ENCODE measurements at places on chromosomes 2 and 18.

GRCh38 chr2:57448816-57449215 lies 597.8 kb upstream of the VRK2 start:
- no peak for DNase-seq

GRCh38 chr2:58686776-58687175 lies 445.7 kb upstream of the FANCL start:
- no peak for DNase-seq

- no peak for DNase-seq
These were observed 109.0 kb upstream of the SLC35G4 start for GRCh38 chr18:11500153-11501122.

DNA sequence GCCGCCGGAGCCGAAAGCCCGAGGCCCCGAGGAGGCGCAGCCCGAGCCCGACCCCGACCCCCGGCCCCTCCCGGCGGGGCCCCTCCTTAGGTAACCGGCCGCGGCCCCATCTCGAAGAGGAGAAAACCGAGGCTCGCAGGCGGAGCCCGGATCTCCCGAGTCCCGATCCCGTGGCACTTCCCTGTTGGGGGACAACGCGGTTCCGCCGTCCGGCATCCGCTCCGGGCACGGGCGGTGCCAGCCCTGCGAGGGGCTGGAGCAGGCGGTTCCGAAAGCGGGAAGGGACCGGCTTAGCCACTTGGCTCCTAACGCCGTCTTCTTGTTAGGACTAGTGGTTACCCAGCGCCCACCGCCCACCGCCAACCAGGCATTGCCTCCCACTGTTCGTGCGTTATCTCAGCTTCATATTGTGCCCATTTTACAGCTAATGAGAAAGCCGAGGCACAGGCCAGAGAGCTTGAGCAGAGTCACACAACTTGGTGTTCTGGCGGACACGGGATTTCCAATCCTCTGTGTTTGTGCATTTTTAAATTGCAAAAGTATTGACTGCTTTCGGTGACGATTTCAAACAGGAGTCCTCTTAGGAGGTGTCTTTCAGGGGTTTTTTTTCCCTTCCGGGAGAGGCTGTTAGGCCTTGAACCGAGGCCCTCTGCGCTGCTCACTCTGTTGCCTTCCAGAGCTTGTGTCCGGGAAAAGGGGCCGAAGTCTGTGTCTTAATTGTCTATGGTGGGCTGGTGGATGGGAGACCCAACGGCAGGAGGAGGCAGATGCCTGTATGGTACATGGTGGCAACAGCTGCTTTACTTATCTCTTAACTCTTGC lies 562 bp downstream of the CENPA start:
- peak; percentile 51 for DNase-seq

GRCh38 chr2:235106874-235107639 lies 155.2 kb downstream of the SH3BP4 start:
- DNase-seq = peak; percentile 10

- DNase-seq = no peak
These were observed 266.7 kb upstream of the MGAT5 start for GRCh38 chr2:133986881-133987795.

GRCh38 chr2:156383798-156384197 lies 51.3 kb upstream of the NR4A2 start:
- DNase-seq = no peak

DNA sequence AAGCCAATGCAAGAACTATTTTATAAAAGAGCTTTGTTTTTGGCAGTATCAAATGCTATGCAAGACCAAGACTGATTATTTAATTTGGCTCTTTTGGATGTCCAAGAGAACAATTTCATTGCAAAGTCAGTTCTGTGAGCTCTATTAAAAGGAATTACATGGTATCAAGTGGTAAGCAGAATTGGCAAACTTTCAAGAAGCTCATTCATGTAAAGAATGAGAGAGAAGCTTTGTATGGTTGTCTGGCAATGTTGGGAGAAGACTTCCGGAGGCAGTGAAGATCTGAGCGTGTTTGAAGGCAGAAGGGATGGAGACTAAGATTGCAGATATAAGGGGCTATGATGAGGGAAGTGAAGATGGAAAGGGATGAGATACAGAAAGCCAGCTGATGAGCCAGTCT lies 49.6 kb downstream of the CPS1 start:
- no peak for DNase-seq

- DNase-seq = no peak
These were observed 188.7 kb upstream of the SATB2 start for GRCh38 chr2:199646439-199646838.

- DNase-seq = no peak
These were observed 70.6 kb downstream of the GDF7 start for GRCh38 chr2:20737505-20737904.

GRCh38 chr2:165191096-165191728 lies 12.6 kb downstream of the SCN3A start:
- DNase-seq = no peak

GRCh38 chr2:123738643-123739042 lies 286.4 kb upstream of the CNTNAP5 start:
- no peak for DNase-seq

- DNase-seq = no peak
These were observed 71.6 kb downstream of the ACKR3 start for GRCh38 chr2:236641051-236641726.

GRCh38 chr2:200650195-200650594 lies 64.4 kb downstream of the AOX1 start:
- no peak for DNase-seq

GRCh38 chr18:9982711-9983110 lies 68.9 kb downstream of the VAPA start:
- no peak for DNase-seq

- DNase-seq = no peak
These were observed 14.8 kb upstream of the SERTAD2 start for GRCh38 chr2:64668542-64668941.

DNA sequence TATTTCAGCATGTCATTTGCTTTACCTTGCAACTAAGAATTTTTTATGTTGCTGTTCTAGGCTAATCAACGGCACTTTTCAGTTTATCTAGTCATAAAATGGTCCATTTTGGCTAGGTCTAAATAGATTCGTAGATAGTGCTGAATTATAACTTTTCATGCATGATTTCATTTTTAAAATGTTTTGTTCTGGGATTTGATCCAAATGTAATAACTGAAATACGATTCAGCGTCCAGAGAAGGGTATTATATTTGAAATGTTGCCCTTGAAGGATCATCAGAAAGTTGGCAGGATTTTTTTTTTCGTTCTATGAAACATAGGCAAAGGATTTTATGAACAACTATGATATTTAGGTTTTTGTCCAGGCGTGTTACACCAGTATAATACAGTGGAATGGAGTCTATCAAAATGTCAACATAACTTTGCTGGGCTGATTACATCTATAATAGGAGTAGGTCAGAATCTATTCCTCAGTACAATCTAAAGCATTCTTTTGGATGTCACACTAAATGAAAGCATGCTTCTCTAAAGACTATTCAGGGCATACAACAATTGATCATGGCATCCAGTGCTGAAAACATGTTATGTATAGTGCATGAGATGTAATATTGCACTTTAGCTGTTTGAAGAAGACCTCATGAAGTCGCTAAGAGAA lies 24.8 kb downstream of the TTC27 start:
- no peak for DNase-seq

- no peak for DNase-seq
These were observed 28.4 kb downstream of the DNAJC10 start for GRCh38 chr2:182744490-182744889.

GRCh38 chr2:2899826-2900225 lies 477.8 kb downstream of the EIPR1 start:
- no peak for DNase-seq

DNA sequence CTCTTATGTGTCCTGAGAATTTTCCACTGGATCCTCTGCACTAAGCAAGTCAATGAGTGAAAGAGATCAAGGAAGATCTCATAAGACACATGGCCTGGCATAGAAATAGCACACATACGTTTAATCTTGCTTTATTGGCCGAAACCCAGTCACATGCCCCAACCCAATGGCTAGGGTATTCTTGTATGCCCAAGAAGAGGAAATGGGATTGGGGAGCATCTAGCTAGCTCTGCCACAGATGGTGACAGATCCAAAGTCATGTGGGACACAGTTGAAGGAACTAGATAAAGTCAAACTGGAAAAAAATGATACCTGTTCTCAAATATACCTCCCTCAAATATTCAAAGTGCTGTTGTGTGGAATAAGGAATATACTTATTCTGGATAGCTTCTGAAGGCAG lies 74.7 kb downstream of the CD28 start:
- no peak for DNase-seq

- no peak for DNase-seq
These were observed 187.5 kb upstream of the MAP2 start for GRCh38 chr2:209236377-209236776.

GRCh38 chr2:28650266-28650584 lies 101.4 kb upstream of the PPP1CB start:
- DNase-seq = no peak

DNA sequence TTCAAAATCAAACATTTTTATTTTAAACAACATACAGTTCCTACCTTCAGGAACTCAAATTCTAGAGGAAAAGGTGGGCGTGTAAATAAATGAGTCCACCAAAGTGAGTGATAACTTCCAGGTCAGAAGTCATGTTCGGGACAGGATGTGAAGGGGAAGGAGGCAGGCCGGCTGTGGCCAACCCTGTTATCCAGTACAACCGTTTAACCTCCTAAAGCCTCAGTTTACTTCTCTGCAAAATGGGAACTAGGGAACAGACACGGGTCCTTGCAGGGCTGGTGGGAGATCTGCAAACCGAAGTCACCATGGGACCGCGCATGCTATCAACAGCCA lies 373 bp downstream of the EIPR1 start:
- DNase-seq = peak; percentile 44

- no peak for DNase-seq
These were observed 464.1 kb downstream of the TNS1 start for GRCh38 chr2:217538719-217539118.

DNA sequence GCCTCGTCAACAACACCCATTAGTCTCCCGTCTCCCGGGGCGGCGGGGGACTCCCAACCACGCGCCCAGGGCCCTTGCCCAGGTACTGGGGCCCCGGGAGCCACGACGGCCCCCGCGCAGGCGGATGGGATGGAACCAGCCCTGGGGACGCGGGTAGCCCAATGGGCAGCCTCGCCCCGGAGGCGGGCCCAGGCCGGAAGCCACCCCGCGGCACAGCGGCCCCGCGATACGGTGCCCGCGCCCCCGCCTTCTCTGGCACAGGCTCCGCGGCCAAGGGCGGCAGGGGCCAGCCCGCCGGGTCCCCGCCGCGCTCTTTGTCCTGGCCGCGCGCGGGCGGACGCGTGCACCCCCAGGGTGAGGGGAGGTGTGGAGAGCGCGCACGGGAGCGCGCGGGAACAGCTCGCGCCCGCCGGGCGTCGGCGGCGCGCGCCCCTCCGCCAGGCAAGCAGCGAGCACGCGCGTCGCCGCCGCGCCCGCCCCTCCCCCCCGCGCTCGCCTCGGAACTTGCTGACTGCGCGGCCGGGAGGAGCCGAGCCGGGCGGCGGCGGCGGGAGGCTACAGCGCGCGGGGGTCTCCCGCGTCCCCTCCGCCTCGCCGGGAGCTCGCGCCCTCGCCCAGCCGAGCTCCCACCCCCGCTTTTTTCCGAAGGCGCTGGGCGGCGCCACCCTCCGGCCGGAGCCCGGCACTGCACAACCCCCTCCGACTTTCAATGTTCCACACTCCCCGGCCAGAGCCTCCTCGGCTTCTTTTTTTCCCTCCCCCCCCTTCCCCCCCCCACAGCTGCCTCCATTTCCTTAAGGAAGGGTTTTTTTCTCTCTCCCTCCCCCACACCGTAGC lies at the start of gene UBE2E3:
Gene UBE2E3, plus strand, starts transcription at position 500 of the 837 bp plus-strand sequence. CDS start 1,438 bp downstream, outside the sequence.
- peak; percentile 87 for DNase-seq

- no peak for DNase-seq
These were observed 128.9 kb upstream of the RIOK3 start for GRCh38 chr18:23324056-23324811.

DNA sequence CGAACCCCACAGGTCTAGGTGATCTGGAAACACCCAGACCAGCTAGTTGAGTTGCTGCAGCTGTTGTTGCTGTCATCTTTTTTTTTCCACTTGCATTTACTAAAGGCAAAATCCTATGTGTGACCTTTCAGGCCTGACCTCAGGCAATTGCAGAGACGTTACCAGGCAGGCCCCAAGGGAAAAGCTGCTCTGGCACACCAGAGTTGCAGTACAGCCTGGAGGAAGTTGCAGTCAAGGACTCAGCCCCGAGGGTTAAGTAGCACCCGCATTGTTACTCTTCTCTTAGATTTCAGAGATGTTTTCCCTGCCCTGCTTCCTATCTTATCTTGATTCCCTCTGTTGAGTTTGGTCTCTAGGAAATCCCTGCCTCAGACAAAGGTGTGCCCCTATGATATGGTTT lies 45.2 kb upstream of the SMAD2 start:
- DNase-seq = no peak

GRCh38 chr2:23484275-23484674 lies 99.3 kb downstream of the KLHL29 start:
- no peak for DNase-seq

DNA sequence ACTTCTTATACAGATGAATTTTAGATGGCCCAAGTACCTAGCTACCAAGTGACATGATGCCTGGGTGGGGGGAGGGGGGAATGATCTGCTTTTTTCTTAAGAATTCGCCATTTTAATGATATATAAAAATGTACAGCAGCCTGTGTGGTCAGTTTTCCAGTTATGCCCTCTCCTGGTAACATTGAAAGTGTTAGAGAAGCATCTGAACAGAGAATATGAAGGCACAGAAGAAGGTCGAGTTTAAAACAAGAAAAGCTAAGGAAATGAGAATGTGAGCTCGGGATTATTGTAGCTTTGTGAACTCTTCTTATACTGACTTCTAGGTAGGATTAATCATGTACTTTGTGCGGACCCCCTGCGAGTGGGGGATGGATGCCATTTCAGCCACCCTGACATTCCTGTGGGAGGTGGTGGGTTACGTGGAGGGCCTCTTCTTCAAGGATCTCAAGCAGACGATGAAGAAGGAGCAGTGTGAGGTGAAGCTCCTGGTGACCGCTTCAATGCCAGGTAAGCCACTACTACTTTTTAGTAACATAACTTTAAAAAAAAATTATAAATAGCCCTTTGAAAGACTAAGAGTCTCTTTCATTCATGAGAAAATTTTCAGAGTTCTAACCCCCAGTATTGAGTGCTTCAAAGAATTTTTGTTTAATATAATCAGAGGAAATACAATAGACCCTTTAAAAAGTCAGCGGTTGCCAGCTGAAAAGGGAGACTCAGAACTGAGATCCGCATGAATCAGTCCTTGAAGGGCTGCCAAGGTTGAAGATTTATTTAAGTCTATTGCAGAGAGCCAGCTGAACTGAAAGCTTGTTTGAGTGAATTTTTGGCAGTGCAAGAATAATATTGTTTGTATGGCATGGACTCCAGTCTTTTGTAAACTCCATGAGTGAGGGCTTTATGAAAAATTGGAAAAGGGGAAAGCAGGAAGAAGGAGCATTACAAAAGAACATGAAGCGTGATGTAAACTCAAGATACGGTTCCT lies 68.6 kb upstream of the RPE start:
- no peak for DNase-seq

Measured in activated T-cell treated with anti-CD3 and anti-CD28 coated beads, Interleukin-2, amount 50 U/mL, for 72 hours (primary cell).